ENCODE measurements at places on chromosomes 5 and 9. TPM values are rescaled to one million over a fixed set of nuclear protein-coding genes. Genes with fewer than 3 reads are reported as not detected.

DNA sequence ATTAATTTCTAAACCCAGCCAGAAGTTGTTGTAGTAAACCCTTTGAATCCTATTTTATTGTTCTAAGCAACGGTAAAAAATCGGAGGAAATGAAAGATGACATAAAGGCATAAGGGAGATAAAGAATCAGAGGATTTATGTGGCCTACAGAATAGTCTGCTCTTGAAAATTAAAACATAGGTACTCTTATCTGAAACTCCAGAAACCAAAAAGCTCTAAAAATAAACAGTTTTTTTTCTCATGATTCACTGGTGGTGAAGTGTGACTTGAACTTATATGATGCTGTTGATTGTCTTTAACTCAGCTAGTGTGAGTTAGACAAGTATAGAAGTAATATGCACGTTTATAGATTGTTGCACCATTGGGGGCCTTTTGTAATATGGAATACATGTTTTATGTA, 80.3 kb downstream of the HSD17B4 start:
- no peaks in the 10 kb centered on the region for H3K27me3 ChIP-seq
- H3K4me1 ChIP-seq: no peaks in the 10 kb centered on the region
- no peak overlapping the region for H3K27ac ChIP-seq
- no peak overlapping the region for H3K4me3 ChIP-seq

GRCh38 chr5:36600917-36601527, 5.4 kb upstream of the SLC1A3 start:
- no peak overlapping the region for H3K27ac ChIP-seq
- DNase-seq: no peak
- no peak overlapping the region for H3K4me3 ChIP-seq
- H3K27me3 ChIP-seq: no peaks in the 10 kb centered on the region

DNA sequence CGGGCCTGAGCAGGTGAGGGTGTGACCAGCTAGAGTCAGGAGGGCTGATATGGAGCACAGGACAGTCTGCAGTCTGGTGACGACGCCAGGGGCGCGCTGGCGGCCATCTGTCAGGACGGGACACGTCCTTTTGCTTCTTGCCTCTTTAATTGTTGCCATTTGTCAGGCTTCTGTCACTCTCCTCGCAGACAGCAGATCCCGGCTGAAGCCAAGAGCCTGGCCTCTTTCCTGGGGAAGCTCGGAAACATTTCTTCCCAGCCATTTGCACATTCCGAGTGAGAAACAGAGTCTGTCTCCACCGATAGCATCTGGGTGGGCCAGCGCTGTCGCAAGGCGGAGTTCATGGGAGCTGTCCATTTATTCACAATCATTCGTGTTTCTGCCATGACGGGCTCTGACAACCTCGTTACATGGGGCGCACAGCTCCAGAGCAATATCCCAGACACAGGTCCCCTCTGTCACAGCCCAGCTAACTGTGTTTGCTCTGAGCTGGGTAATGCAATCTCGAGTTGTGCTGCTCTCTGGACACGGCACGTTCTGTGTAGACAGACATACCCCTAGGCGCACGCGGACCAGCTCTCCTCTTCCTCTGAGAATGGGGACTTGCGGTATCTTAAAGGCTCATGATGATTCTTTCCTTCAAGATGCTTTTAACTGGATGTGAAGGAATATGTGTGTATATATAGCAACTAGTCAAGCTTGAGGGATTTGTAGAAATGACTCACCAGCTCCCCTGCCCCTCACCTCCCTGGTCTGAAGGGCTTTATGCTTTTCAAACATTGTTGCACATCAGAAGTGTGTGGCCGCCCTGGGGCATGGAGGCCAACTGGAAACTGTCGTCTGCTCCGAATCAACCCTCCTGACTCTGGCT, 105.3 kb upstream of the FCN2 start:
- H3K4me1 ChIP-seq: no peaks in the 10 kb centered on the region
- DNase-seq: no peak
- H3K4me3 ChIP-seq: no peak overlapping the region
- no peaks in the 10 kb centered on the region for H3K27me3 ChIP-seq

DNA sequence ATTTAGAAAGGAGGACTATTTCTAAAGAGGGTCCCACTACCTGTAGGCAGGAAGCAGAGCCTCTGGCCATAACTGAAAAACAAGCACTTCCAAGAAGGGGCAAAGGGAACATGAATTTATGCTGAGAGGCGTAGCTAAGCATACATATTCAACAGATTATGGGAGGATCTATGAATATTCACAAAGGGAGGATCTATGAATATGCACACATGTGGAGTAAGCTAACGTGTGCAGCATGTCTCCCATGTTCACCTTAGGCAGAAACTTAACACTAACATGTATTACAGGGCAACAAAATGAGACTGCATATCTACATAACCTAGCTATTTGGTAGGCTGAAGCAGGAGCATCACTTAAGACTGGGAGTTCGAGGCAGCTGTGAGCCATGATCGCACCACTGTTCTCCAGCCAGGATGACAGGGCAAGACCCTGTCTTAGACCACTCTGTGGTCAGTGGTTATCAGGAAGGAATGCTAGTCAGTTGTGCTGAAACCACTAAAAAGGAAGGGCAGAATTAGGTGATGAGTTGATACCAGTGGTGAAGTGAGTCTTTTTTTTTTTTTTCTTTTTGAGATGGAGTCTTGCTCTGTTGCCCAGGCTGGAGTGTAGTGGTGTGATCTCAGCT, 20.8 kb downstream of the FXN start:
- no peaks in the 10 kb centered on the region for H3K36me3 ChIP-seq
- no peaks in the 10 kb centered on the region for H3K4me1 ChIP-seq
- H3K27me3 ChIP-seq: no peaks in the 10 kb centered on the region
- no peak for DNase-seq
- H3K27ac ChIP-seq: no peak overlapping the region
- H3K4me3 ChIP-seq: no peak overlapping the region

GRCh38 chr9:123642291-123643278, 286.6 kb downstream of the CRB2 start:
- H3K27ac ChIP-seq: no peak overlapping the region
- peak; percentile 19 for DNase-seq
- no peak overlapping the region for H3K4me3 ChIP-seq
- no peaks in the 10 kb centered on the region for H3K27me3 ChIP-seq

DNA sequence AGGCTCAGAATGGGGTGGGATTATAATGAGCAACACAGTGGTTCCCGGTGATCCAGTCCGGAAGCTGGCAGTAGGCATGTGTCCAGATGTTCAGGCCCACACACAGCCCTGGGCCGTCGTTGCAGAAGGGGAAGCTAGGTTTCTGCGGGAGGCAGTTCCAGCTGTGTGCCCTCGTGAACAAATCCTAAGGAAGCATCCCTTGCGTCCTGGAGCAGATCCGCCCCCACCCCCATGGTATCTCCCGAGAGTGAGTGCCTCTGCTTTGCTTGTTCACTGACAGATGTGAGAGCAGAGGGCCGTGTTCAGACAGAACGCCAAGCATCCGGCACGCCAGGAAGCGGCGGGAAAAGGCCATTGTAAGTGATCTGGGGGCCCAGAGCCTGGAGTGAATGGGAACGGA, 104.8 kb downstream of the PDE6A start:
- no peak overlapping the region for H3K27ac ChIP-seq
- no peaks in the 10 kb centered on the region for H3K36me3 ChIP-seq
- H3K27me3 ChIP-seq: no peaks in the 10 kb centered on the region
- DNase-seq: no peak

- no peaks in the 10 kb centered on the region for H3K36me3 ChIP-seq
- H3K27ac ChIP-seq: no peak overlapping the region
- DNase-seq: no peak
- H3K4me1 ChIP-seq: no peaks in the 10 kb centered on the region
- H3K4me3 ChIP-seq: no peak overlapping the region
Measured at GRCh38 chr5:21238786-21239185, 1250.8 kb upstream of the CDH18 start.

DNA sequence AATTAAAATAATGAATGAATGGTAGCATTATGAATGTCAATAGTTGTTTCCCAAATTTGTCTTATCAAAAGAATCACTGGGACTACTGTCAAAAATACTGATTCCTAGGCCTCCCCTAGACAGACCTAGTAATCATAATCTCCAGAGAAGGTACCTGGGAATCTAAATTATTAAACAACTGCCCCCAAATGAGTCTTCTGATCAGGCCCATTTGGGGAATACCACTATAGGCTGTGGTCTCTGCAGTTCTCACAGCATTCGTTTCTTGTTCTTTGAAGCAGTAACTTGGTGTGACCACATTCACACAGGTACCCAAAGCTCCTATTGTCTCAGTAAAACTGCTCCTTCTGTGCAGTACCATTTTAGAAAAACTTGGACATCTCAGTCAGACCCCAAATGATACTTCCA, 230.9 kb downstream of the PIK3R1 start:
- no peaks in the 10 kb centered on the region for H3K36me3 ChIP-seq
- H3K4me3 ChIP-seq: no peak overlapping the region
- no peaks in the 10 kb centered on the region for H3K27me3 ChIP-seq
- DNase-seq: no peak
- H3K27ac ChIP-seq: no peak overlapping the region

- H3K27me3 ChIP-seq: no peaks in the 10 kb centered on the region
- DNase-seq: no peak
- no peaks in the 10 kb centered on the region for H3K36me3 ChIP-seq
Measured at GRCh38 chr5:139177809-139178588, 20.2 kb downstream of the SIL1 start.

GRCh38 chr5:146529984-146530383, 14.0 kb upstream of the GPR151 start:
- DNase-seq: no peak
- H3K27me3 ChIP-seq: no peaks in the 10 kb centered on the region
- H3K4me1 ChIP-seq: no peaks in the 10 kb centered on the region
- H3K36me3 ChIP-seq: no peaks in the 10 kb centered on the region
- H3K4me3 ChIP-seq: no peak overlapping the region

Gene ZNF658
- total RNA-seq: 12.6 TPM

Gene FBN2
- 4.3 TPM for total RNA-seq

Gene ACOT12
- 0.55 TPM for total RNA-seq
